ENCODE measurements at places on chromosomes 5 and 9.

- DNase-seq, result no peak
Measured at GRCh38 chr5:179331591-179332375, 13.5 kb downstream of the ADAMTS2 start.

GRCh38 chr9:128006332-128006996, 25.7 kb upstream of the EEIG1 start:
- DNase-seq, result no peak

- DNase-seq, result no peak
Measured at GRCh38 chr5:60444661-60445360, 255.2 kb downstream of the DEPDC1B start.

DNA sequence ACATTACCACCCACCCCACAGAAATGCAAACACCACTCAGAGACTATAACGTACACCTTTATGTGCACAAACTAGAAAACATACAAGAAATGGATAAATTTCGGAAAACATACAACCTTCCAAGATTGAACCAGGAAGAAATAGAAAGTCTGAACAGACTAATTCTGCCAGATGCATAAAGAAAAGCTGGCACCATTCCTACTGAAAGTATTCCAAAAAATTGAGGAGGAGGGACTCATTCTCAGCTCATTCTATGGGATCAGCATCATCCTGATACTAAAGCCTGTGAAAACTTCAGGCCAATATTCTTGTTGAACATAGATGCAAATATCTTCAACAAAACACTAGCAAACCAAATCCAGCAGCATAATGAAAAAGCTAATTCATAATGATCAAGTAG, 115.1 kb upstream of the CD180 start:
- no peak for DNase-seq

GRCh38 chr9:35844628-35845270, 15.7 kb downstream of the TMEM8B start:
- DNase-seq, result no peak

- DNase-seq, result no peak
Measured at GRCh38 chr5:150622157-150622556, 18.3 kb upstream of the SYNPO start.

DNA sequence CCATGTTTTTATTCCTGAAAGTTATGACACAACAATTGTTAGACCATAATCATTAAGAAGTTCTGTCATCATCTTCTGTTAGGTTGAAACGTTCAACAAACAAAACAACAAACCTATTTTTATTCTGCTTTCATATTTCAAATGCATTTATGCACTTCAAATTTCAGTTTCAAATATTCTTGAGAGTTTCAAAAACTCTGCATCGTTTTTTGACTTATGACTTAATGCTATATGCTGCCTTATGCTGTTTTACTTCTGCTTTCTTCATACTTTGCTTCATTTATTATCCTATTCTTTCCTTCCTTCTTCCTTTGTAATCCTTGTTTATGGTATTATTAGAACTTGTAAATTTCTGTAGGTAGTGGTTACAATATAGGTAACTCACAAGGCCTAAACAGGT, 95.0 kb downstream of the PCSK1 start:
- DNase-seq, result no peak

DNA sequence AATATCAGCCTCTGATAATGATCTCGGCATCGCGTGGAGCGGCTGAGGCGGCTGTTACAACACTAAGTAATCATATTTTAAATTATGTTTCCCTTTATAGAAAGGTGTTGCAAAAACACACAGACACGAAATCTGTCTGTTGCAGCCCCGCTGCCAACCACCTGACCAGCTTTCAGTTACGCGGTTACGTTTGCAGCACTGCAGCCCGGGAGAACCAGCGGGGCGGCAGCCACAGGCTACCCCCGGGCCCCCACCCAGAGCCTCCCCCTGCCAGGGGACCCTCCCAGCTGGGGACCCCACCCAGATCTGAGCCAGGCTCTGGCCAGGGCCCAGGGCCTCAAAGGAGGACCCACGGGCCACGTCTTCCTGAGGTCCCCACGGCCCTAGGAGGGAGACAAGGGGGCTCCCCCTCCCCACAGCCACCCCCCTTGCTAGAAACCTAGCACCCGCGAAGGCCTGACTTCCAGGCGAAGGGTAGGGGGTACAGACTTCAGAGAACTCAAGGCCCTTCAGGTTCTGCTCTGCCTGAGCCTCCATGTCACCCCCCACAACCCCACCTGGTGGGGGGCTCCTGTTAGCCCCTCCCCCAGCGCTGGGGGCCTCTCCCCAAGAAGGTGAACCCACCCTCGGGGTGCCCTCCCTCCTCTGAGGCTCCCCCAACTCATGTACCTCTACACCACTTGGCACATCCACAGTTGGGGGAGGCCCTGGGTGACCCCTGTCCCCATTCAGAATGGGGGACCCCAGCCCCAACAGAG, 6.0 kb downstream of the NACC2 start:
- no peak for DNase-seq

GRCh38 chr9:26437056-26437711, 455.4 kb downstream of the CAAP1 start:
- DNase-seq, result no peak

- no peak for DNase-seq
Measured at GRCh38 chr9:130276121-130276520, 10.6 kb downstream of the HMCN2 start.

DNA sequence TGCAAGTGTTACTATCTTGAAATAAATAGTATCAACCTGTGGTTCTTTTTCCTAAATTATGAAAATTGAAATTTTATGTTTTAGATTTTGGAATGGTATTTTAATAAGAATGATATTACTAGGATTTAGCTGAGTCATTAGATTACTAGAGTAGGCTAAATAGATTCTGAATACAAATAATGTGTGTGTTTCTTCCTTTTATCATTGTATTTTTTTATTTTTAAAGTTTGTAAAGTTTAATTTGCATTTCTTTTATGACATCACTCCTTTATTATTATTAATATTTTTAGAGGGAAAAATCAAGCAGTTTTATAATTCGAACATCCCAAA, 8.0 kb upstream of the FAM120AOS start:
- no peak for DNase-seq

DNA sequence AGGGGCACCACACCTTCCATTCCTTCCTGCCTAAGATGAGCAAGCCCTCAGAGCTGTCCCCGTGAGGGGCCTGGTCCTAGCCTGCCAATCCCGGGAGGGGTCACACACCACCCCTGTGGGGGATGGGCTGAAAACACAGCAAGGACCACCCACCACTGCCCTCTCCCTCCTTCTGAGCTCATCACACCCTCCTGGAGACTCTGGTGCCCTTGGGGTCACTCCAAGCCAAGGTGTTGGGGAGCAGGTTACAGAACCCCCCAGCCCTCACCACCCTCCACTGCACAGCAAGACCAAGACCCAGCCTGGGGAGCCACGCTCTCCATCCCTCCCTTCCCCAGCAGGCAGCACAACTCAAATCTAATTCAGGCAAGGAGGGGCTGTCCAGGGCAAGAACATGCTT, 60.5 kb upstream of the PPP1R26 start:
- DNase-seq, result no peak
